ENCODE measurements at places on chromosomes 11 and 22. TPM values are rescaled to one million over a fixed set of nuclear protein-coding genes. Genes with fewer than 3 reads are reported as not detected.

Gene TCN1
- total RNA-seq, result not detected

DNA sequence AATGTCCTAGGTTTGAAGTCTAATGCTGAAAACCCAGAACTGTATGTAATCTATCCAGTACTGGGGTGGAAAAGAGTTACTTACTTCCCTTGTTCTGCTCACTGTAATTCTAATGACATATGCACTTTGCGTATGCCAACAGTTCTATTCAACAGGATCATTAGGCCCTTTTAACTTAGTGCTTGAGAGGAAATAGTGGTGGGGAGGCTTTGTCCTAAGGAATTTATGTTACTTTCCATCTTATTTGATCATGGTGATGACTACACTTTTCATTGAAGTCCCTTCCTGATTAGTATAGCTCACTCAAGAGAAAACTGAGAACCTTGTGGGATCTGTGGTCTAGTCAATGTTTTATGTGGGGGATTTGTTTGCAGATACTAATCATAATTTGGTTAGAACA lies 348.2 kb downstream of the GUCY1A2 start:
- no peak overlapping the region for H3K4me3 ChIP-seq
- peaks cover 5% of the 10 kb centered on the region for H3K27me3 ChIP-seq
- no peak overlapping the region for H3K27ac ChIP-seq

DNA sequence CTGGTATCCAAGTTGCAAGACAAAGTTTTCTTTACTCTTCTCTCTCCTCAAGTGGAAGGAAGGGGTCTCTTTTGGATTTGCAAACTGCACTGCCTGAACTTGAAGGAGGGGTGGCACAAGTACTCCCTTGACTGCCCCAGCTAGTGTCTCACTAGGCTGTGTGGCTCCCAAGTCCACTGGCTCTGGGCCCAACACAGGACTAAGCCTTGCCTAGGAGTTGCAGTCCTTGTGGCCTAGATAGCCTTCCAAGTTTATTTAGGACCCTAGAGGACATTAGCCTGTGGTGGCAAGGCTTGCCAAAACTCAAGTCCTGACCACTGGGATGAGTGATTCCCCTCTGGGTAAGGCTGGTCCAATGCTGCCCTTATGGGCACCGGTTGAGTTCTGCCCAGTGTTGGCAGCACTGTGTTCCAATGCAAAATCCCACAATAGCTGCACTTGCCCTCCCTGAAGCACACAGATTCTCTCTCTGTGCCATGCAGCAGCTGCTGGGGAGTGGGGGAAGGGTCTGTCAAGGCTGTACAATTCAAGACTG lies 10.2 kb upstream of the WEE1 start:
- no peak overlapping the region for H3K4me3 ChIP-seq
- no peaks in the 10 kb centered on the region for H3K27me3 ChIP-seq
- no peak overlapping the region for H3K27ac ChIP-seq

GRCh38 chr11:111644922-111645321 lies 42.7 kb downstream of the SIK2 start:
- H3K27ac ChIP-seq, result no peak overlapping the region
- H3K4me1 ChIP-seq, result no peaks in the 10 kb centered on the region
- H3K27me3 ChIP-seq, result no peaks in the 10 kb centered on the region
- H3K36me3 ChIP-seq, result peaks cover 10% of the 10 kb centered on the region
- H3K4me3 ChIP-seq, result no peak overlapping the region

Gene RNF215
- total RNA-seq, result 36.6 TPM

Gene GRK2
- total RNA-seq, result 41.5 TPM

- no peak overlapping the region for H3K27ac ChIP-seq
- DNase-seq, result no peak
- H3K27me3 ChIP-seq, result no peaks in the 10 kb centered on the region
- peaks cover 44% of the 10 kb centered on the region for H3K4me1 ChIP-seq
- H3K4me3 ChIP-seq, result peak overlapping the region; percentile 44
- no peaks in the 10 kb centered on the region for H3K36me3 ChIP-seq
Measured at GRCh38 chr11:75352588-75353206, 1.2 kb upstream of the ARRB1 start.

DNA sequence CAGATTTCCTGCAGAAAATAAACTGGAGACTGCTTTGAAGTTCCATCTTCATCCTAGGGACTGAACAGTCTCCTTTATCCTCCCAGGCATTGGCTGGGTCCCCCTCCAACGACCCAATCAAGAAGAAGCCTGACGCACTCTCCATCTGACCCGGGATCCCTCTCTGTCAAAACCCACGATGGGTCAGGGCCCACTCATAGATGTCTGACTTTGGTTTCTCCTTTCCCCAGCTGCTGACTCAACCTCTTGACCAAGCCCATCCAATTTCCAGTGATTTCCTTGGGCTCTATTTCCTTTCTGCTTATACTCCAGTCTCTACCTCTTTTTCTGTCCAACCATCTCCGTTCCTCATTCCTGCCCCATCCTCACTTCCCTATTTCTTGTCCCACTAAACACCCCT lies 189.7 kb downstream of the MIAT start:
- no peak overlapping the region for H3K4me3 ChIP-seq
- peaks cover 25% of the 10 kb centered on the region for H3K4me1 ChIP-seq
- DNase-seq, result peak; percentile 34
- peaks cover 3% of the 10 kb centered on the region for H3K36me3 ChIP-seq

DNA sequence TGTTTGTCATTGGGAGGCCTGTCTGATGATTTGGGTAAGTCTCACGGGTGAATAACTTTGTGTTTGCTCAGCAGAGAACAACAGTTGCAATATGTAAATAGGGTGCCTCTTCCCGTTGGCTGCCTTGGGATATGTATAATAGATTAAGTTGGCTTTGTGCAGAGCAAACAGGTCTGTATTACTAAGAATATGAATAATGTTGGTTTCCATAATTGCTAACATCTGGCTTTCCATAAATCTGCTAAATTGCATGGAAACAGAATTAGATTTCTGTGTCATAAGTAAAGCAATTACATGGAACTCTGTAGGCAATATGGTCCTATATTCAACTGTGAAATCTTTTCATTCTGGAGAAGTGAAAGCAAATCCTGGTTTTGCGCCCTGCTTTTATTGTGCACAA lies 636.0 kb upstream of the ANO5 start:
- no peak overlapping the region for H3K4me3 ChIP-seq
- H3K27me3 ChIP-seq, result no peaks in the 10 kb centered on the region
- H3K36me3 ChIP-seq, result no peaks in the 10 kb centered on the region
- H3K27ac ChIP-seq, result no peak overlapping the region
- DNase-seq, result no peak

GRCh38 chr22:40605761-40606160 lies 30.8 kb downstream of the MRTFA start:
- no peaks in the 10 kb centered on the region for H3K36me3 ChIP-seq
- H3K4me1 ChIP-seq, result peaks cover 69% of the 10 kb centered on the region
- DNase-seq, result no peak
- H3K27ac ChIP-seq, result peak overlapping the region; percentile 55
- no peaks in the 10 kb centered on the region for H3K27me3 ChIP-seq

- DNase-seq, result no peak
- H3K27me3 ChIP-seq, result no peaks in the 10 kb centered on the region
Measured at GRCh38 chr11:69071086-69071800, 22.5 kb downstream of the TPCN2 start.

DNA sequence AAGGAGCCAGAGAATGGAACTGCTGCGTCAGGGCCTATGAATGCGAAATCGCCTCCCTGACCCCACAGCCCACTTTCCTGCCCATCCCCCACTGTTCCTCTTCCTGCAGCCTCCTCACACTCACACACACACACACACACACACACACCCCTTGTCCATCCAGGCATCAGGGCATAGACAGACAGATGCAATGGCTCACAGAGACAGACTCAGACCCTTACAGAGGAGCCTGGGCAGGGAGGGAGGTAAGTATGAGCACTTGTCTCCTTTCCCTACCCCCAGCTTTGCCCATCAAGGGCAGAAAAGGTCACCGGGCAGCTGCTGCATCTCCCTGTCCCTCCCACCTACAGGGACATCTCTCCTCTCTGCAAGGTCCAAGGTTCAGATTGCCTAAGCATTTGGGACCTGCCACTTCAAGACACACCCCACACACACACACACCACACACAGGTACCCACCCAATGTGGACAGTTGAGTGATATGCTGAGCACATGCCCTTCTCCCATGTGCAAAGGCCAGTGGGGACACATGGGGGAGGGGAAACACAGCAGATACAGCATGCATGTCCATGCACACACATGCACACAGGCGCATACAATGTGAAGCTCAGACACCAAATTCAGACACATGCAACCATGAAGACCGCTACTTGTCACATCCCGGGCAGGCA lies 2.0 kb upstream of the NRXN2 start:
- peaks cover 2% of the 10 kb centered on the region for H3K36me3 ChIP-seq
- no peak for DNase-seq
- H3K27me3 ChIP-seq, result peaks cover 24% of the 10 kb centered on the region

DNA sequence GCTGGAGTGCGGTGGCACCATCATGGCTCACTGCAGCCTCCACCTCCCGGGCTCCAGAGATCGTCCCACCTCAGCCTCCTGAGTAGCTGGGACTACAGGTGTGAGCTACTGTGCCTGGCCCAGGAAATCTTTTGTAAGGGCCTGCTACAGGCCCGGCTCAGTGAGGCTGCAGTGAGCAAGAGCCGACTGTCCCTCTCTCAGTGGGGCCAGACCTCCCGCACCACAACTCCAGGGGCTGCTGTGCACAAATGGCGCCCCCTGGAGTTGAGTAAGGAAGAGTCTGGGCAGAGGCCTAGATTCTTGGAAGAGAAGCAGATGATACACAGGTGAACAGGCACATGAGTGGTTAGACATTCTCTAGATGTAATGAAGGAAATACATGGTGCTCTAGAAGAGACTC lies 7.0 kb downstream of the SERHL2 start:
- H3K4me3 ChIP-seq, result no peak overlapping the region
- peaks cover 4% of the 10 kb centered on the region for H3K4me1 ChIP-seq
- no peaks in the 10 kb centered on the region for H3K27me3 ChIP-seq
- H3K36me3 ChIP-seq, result no peaks in the 10 kb centered on the region
- DNase-seq, result no peak

DNA sequence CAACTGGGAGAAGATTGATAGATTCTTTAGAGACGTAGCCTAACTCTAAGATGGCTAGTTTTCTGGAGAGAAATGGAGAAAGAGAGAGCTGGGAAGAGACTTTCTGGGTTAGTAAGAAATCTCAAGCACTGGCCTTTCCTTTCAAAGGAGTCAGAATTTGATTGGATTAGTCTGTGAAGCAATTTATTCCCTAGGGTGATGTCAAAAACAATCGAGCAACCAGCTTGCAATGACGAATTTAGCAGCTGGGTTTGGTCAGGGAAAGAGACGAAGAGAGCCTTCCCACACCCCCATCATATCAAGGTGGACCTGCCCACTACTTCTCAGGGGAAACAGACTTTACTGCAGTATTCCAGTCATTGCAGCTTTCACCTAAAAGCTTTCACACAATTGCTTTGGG lies 10.8 kb downstream of the KRTAP5-6 start:
- DNase-seq, result no peak
- peaks cover 71% of the 10 kb centered on the region for H3K27me3 ChIP-seq
- no peak overlapping the region for H3K4me3 ChIP-seq
- peaks cover 6% of the 10 kb centered on the region for H3K4me1 ChIP-seq
- no peak overlapping the region for H3K27ac ChIP-seq
- no peaks in the 10 kb centered on the region for H3K36me3 ChIP-seq

- no peaks in the 10 kb centered on the region for H3K36me3 ChIP-seq
- H3K4me1 ChIP-seq, result peaks cover 8% of the 10 kb centered on the region
- H3K27ac ChIP-seq, result no peak overlapping the region
- no peak for DNase-seq
- H3K27me3 ChIP-seq, result no peaks in the 10 kb centered on the region
Measured at GRCh38 chr11:88282747-88283515, 54.6 kb downstream of the CTSC start.

Gene CARS1
- 148 TPM for total RNA-seq

Gene RIN1
- total RNA-seq, result 23.6 TPM

- peaks cover 7% of the 10 kb centered on the region for H3K36me3 ChIP-seq
- H3K4me1 ChIP-seq, result peaks cover 24% of the 10 kb centered on the region
- peak overlapping the region; percentile 92 for H3K27ac ChIP-seq
Measured at GRCh38 chr11:46711303-46711702, 7.7 kb upstream of the F2 start.

Gene TPP1
- total RNA-seq, result 171 TPM
